ENCODE measurements at places on chromosomes 5 and 9.

DNA sequence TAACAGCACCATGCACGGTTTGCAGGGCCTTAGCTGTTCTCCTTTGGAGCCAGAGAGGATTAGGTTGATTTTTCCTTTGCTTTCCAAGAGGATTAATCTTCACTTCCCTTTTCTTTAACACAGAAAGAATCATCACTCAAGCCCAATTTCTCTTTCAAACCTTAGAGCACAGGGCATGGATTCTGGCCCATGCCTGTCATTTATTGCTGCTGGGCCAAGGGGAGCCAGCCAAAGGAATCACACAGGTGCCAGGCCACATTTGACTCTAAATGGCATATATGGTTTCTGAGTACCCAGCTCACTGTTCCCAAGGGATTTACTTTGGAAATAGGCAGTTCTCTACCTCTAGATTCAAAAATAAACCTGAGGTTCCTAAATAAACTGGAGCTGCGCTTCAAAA, 58.3 kb downstream of the FBXL7 start:
- no peak for DNase-seq

DNA sequence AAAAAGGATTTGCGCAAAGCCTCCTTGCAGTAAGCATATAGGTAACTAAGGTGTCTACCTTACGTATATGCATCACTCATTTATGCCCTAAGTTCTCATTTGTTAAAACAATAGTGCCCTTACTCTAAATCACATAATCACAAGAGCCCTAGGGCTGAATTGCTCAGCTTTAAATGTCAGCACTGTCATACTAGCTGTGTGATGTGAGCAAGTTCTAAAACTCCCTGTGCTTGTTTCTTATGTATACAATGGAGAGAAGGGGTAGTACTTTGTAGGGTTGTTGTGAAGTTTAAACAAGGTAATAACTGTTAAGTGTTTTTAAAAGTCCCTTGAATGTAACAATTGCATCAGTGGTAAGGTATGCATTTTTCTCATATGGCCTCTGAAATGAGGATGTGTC, 169.5 kb upstream of the DMRT1 start:
- DNase-seq, result no peak

- no peak for DNase-seq
Observed at GRCh38 chr9:11023201-11023600, 410.4 kb upstream of the PTPRD start.

GRCh38 chr9:36144309-36145232, 8.0 kb downstream of the GLIPR2 start:
- DNase-seq, result no peak

Measured in DMS153 (cell line).